ENCODE measurements at places on chromosomes 6 and 20.

DNA sequence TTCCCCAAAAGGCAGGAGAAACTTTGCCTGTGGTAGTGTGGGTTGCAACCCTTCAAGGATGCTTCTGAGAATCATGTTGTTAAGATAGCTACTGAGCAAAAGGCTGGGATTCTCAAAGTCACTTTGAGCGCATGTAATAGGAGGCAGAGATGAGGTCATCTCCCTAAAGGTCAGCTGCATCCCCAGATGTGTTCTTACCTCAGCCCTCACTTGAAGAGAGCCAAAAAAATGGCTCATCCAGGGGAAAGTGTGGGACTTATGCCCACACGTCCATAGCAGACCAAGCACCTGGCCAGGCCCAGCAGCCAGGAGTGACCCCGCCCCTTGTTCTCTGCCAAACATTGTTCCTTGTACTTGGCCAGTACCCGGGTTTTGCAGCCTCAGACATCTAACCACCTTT lies 187.0 kb upstream of the BMP2 start:
- DNase-seq, result no peak

DNA sequence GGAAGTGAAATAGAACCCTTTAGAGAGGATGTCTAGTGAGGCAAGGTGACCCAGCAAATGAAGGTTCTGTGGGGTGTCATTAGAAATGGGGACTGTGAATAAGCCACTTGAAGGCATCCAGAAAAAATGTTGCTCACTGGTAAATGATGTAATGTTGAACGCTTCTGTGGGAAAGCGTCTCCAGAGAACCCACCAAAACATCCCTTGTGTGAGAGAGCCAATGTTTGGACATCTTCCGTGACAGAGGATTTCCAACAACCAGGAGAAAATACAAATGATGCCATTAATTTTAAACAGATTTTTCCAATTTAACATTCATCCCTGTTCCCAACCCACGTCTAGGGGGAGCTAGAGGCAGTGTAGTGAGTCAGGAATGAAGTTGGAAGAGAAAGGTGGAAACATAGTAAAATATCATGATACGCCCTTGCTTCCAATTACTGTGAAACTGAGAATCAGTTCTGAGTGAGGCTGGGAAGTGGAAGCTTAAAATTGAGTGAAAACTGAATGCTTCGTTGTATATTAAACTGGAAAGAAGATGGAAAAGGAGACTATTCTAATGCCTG lies 584.2 kb downstream of the CD109 start:
- DNase-seq, result no peak

GRCh38 chr20:6651016-6651415 lies 116.5 kb upstream of the BMP2 start:
- DNase-seq, result no peak

DNA sequence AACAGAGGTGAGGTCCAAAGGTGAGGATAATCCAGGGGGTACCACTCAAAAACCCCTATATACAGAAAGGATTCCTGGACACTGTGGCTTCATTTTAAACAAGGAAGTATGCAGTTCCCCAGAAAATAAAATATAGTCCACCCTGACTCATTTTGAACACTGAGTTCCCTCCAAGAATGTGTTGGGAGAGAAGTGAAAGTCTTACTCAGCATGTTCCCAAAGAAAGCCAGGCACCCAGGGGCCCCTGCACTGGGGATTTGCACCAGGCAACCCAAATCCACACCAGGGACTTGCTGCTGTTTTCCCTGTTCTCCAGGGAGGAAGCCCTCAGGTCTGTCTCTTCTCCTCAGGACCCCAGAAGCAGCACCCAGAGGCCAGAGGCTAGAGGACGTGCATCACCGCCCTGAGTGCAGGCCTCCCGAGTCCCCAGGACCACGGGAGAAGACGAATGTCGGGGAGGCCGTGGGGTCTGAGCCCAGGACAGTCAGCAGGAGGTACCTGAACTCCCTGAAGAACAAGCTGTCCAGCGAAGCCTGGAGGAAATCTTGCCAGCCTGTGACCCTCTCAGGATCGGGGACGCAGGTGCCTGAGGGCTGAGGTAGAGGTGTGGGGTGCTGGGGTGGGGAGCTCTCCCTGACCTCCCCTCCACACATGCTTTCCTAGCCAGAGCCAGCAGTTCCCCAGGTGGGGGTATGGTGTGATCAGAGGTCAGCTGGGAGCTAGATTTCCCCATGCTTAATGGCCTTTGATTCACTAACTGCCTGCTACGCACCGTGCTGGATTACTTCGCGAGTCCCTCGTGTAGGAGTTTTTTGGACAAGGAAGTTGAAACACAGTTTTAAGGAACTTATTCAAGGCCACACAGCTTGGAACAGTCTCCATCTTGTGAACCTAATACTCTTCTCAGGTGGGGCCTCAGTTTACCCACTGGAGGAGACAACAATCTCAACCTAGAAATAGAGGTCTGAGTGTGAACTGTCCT lies 3.3 kb downstream of the FGD2 start:
- no peak for DNase-seq

DNA sequence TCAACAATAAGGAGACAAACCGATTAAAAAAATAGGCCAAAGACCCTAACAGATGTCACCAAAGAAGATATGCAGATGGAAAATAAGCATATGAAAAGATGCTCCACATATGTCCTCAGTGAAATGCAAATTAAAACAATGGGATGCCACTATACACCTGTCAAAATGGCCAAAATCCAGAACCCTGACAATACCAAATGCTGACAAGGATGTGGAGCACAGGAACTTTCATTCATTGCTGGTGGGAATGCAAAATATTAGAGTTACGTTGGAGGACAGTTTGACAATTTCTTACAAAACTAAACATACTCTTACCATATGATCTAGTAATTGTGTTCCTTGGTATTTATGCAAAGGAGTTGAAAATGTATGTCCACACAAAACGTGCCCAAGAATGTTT lies 1.8 kb upstream of the ZNF184 start:
- DNase-seq, result no peak

GRCh38 chr6:19394687-19395086 lies 442.5 kb upstream of the ID4 start:
- DNase-seq, result no peak

GRCh38 chr20:36060676-36061075 lies 92.3 kb downstream of the CNBD2 start:
- no peak for DNase-seq

DNA sequence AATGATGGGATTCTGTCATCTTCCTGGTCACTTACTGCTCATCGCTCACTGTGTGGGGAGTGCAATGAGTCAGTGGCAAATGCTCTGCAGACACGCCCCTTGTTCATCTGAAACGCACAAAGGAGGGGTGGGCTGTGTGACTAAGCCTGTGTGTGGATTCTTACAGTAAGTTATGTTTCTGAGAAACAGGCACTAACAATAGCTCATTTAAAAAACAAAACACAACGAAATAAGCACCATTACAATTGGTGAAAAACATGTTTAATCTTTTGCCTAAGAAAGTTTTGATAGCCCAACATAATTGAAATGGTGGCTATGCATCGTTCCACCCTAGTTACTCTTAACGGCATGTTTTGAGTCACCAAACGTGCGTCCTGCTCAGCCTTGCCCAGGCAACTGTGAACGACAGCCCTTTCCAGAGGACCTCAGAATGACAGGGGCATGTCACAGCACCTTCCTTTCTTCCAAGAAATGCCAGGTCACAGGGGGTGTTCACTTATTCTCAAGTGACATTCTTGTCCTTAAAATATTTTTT lies 118.4 kb upstream of the SGK1 start:
- peak; percentile 68 for DNase-seq

DNA sequence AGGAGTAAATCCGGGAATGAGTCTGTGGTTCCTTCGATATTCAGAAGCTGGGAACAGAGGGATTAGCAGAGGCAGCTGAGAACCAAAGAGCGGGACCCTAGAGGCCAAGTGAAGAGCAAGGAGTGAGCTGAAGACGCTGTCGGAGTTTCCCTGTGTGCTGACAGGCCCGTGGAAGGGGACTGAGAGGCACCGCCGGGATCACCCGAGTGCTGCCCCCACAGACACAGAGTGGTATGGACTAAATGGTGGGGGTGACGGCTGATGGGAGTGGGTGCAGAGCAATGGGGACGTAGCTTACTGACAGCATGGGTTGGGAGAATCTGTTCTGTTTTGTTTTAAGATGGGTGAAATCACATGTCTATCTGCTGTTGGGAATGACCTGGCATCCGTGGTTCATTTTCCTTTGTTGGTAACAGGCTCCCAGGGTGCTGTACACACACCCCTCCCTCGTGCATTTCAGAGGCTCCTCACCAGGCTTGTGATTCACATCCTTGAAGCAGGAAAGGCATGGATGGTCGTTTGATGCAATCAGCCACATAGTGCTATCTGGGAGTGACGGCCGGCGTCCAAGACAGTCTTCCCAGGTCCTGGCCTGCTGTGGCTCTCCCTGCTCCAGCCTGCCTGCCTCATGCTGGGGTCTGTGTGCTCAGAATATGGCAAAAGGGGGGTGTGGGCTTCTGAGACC lies 97.4 kb downstream of the THBS2 start:
- no peak for DNase-seq

DNA sequence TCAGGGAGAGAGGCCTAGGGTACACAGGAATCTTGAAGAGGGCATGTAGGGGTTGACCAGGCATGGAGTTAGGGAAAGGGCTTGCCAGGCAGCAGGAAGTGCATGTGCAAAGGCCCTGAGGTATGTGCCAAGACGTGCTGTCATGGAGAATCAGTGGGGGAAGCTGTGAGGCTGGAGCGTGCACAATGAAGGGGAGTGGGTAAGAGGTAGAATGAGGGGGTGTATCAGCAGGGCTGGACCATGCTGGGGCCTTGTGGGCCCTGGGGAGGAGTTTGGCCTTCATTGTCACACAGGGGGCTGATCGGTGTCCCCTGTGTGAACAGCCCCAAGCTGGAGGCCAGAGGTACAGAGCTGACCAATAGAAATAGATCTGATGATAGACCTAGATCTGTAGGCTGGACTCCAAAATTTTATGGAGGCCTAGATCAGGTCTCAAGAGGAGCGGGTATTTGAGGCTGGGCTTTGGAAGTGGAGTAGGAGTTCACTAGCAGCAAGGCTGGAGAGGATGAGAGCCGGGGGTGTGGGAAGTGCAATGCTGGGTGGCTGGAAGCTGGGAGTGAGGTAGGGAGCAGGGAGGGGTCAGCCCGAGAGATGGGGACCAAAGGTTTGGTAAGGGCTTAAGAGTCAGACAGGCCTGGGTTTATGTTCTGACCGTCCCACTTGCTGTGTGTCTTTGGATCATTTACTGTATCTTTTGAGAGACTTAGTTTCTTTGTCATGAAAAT lies 3.0 kb downstream of the SRC start:
- DNase-seq, result peak; percentile 21

DNA sequence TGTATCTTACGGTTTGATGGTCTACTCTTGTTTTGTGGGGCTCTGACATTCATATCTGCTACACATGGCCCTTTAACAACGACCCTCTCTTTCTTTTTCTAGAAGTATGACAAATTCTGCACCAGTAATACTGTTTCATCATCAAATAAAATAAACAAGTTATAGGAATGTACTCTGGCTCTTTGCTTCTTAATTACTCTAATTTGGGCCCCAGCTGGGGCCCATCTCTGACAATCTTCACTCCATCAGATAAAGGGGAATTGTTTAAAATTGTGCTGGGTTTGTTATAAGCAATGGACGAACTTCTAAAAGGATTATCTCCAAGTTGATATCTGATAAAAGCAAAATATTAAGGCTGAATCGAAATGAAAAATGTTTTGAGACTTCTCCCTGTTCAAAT lies 343.6 kb upstream of the JAG1 start:
- no peak for DNase-seq

- DNase-seq, result no peak
Measured at GRCh38 chr20:63701329-63702035, 5.0 kb downstream of the TNFRSF6B start.

DNA sequence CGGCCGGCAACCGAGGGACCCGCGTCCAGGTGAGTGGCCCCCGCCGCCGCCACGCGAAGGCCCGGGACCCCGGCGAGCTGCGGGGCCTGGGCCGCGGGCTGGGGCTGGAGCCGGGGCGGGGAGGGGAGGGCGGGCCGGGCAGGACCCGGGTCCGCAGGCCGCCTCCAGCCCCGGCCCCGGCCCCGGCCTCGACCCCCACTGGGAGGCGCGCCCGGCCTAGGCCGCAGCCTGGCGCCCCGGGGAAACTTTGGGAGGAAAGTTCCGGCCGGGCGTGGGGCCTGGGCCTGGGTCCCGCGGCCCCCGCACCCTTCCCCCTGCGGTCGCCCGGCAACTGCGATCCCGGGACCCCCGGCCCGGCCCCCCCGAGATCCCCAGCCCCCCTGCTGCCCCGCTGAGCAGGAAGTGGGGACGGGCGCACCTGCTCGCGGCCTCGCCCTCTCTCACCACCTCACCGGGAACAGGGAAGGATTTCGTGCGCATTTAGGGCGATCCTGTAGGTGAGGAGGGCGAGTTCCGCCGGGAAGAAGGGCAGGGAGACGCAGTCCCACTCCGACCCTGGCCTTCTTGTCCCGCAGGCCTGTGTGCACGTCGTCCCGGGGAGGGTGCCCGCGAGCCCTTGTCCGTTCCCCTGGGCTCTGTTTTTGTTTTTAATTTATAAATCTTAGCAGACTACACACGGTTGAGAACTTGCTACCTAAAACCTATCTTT lies 402 bp downstream of the OSBPL2 start:
- DNase-seq, result no peak

DNA sequence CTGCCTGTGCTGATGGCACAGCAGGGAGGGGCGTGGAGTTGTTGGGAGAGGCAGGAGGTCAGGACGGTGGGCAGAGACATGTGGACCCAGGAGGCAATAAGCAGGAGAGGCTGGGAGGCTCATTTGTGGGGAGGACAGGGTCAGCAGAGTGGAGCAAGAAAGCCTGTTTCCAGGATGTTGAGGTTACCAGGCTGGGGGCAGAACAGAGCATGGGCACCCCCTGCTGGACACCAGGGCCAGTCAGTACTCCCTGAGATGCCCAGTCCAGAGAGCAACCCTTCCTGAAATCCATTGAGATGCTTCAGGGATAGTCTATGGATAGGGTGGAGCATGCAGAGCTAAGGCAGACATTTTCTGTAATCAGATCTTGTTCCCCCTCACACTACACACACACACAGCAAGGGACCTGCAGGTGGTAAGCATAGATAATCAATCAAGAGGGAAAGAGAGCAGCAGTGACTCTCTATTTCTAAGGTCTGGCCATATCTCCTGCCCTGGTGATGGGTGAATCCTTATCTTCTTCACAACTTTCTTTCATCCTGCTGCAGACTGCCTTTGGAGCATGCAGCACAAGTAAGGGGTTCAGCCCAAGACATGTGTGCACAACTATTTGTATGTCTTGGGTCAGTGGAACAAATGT lies 41.7 kb downstream of the MOCS1 start:
- peak; percentile 33 for DNase-seq

DNA sequence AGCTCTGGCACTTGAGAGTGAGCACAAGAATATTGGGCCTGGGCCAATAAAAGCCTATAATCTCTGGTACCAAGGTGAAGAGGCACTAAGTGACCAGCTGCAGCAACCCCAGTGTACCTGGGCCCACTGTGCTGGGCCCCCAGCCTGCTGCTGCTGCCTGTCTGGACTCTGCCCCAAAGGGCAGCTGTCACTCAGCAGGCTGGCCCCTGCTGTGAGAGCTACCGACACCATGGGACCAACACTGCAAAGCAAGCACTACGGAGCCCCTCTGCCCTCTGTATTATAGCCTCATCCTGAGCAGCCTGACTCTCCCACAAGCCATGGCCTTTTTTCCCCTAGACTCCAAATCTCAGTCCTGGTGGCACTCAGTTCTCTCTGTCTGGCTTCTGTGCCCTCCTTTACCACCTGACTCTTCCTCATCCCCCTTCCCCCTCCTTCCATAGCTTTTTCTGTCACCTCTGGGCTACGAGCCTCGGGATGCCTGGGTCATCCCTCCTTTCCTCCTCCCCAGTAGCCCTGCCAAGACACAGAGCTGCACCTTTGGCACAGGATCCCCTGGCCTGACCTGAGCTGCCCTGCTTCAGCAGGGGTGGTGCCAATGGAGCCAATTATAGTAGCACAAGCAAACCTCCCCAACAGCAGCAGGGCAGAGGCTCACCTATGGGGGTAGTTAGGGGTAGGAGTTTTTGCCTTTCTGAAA lies 14.2 kb downstream of the RRP36 start:
- no peak for DNase-seq
